ENCODE measurements at places on chromosomes 4 and X.

- DNase-seq: no peak
These were observed 30.3 kb downstream of the CCNI start for GRCh38 chr4:77045490-77045889.

DNA sequence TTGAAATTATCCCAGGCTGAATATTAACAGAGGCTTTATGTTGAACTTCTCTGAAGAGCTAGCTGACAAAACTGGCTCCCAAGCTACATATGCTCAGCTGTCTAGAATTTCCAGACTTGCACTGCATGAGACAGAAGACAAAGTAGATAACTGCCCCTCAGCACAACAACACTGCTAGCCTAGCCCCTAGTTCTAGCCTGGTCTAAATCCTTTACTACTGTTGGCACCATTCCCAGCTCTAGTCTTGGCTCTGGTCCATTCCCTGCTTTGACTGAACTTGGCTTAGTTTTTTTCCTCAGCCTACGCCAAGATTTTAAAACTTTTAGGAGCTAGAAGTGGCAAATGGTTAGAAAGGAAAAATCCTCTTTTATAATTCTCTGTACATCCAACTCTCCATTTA, 7.6 kb upstream of the OPHN1 start:
- DNase-seq: peak; percentile 75

DNA sequence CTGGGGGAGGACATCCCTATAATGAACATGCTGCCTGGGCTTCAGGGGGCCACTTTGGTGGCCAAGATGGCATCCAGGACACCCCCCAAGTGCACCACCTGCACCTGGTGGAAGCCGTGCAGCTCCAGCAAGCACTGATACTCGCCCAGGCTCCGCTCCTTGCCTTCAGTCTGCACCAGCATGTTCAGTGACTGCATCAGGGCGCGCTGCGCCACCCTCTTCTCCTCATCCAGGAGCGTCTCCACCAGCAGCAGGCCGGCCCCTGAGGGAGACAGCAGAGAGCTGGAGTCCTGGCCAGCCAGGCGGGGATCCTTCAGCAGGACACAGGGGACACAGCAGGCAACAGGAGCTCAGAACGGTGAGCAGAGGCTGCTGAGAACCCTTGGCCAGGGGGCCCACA, 11.3 kb upstream of the SLC25A6 start:
- DNase-seq: no peak

DNA sequence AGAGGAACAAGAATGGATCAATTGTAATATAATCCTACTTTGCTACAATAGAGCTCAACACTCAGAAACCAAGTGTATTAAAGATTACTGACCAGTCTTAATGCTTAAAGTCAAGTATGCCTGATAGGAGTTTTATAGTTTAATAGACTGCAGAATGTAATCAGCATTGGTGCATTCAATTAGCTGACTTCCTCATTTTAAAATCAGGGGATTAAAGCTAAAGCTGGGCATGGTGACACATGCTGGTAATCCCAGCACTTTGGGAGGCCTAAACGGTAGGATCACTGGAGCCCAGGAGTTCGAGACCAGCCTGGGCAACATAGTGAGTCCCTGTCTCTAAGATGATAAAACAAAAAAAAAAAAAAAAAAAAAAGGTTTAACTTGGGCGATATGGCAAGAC, 10.8 kb downstream of the HNRNPDL start:
- DNase-seq: no peak

DNA sequence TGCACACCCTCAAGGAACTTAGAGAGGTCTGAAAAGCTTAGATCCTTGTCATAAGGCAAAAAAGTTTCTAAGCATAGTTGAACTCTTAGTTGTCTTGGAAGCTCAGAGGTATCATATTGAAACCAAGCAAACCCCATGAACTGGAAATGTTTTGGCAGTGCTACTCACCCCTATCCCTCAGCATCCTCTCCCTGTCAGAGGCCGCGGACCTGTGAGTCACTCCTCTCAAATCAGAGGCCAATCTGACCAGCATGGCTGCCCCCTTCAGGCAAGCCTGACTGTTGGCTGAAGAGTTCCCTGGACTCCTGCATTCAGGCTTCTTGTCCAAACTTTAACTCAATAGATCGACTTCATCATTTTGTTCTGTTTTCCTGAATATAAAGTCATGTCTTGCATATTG, 69.4 kb downstream of the KCNIP4 start:
- DNase-seq: no peak

DNA sequence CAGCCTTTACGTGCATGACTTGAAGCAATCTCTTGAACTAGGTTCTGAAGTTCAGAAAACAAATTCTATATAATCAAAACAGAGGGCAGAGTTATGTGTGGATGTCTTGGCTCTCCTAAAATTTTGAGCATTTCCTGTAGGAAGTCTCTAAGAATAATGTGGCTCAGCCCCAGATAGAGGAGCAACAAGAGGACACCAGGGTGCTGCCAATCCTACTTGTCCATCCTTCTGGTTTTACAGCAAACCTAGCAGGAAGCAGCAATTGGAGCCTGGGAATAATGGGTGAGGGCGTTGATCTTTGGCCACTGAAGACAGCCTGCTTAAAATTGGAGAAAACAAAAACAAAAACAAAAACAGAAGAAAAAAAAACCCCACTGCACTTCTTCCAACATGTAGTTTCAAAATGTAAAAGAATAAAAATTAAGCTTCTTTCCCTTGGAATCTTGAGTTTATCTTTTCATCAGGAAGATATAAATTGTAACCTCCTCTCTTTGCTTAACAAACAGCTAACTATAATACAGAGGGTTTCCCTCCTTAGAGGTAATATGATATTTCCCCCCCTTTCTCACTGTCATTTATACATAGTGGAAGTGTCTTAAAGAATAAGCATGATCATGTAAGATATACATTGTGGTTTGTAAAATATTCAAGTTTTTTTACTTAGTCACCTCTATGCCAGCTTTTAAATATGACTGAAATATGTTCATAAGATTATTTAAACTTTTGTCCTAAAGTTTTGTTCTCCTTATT, 130.6 kb downstream of the FBXO8 start:
- no peak for DNase-seq

DNA sequence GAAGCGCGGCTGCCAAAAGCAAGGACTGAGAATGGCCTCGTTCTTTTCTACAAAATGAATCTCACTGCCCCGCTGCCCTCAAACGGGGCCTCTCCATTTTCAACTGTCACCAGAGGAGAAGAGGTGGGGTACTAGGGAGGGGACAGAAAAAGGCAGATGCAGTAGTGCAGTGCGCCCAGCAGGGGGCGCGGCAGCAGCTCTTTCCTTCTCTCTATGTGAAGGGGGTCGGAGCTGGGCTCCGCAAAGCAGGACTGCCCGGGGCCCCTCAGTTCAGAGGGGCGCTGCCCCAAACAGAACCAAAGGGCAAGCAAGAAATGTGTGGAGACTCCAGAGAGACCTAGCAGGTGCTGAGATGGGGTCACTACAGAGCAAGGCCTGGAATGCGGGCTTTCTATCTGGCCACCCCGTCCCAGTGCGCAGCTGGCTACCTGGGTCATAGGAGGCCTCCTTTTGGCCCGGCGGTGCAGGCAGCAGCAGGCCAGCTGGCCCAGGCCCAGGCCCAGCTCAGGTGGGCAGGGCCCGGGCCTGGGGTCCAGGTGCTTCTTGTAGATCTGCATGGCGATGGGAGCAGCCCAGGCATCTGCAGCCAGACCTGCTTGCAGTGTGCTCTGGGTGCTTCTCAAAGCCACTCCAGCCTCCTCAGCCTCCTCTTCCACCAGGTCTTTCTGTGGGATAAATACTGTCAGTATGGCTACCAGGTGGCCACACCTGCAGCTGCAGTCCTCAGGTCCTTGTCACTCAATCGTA, 5.9 kb downstream of the IRAK1 start:
- DNase-seq: no peak

- DNase-seq: no peak
These were observed 300.6 kb downstream of the PPP1R2C start for GRCh38 chrX:42477396-42477795.

DNA sequence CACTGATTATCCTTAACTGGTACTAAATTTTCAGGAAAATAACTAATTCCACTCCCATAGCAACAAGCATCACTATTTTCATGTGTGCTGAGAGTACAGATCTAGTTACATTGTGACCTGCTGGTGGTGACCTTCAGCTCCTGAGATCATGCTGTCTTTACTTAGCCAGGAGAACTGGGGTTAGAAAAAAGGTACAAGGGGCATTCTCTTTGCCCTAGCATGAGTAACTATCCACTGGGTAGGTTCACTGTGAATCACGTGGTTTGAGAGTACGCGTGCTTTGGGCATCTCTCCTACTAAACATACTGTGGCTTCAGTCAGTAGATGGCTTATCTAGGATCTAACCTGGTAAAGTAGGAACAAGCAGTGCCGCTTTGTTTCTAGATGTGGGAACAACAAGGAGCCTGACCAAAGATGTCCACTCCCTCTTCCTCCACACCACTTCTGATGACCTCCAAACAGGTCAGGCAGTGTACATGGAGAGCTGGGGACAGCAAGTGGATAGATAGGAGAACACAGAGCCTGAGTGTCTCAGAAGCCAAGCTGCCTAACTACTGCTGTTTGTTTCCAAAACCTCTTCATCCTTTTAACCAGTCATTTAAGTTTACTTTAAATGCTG, 90.2 kb downstream of the CBR4 start:
- no peak for DNase-seq

GRCh38 chr4:41349021-41349420, 92.3 kb downstream of the UCHL1 start:
- no peak for DNase-seq
